ENCODE measurements at places on chromosomes 2 and 18. TPM values are rescaled to one million over a fixed set of nuclear protein-coding genes. Genes with fewer than 3 reads are reported as not detected.

DNA sequence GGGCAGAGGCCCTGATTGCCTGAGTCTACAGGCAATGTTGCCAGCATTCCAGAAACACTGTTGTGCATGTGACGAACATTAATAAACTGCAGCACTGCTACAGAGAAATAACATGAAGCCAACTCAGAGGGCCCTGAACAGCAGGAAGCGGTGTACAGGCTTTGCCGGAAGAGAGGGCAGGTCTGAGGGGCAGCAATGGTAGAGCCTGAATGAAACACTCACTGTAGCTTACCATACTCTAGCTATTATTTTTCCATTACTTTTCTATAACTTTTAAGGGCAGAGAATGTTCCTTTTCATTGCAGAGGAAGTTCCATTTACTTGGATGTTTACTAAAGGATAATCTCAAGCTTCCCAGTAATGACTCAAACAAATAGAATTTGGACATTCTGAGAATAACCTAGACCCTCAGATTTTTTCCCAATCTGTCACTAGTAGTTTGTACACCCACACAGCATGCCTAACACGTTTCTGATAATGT, 150.4 kb downstream of the MTX2 start:
- DNase-seq: no peak

- no peak for DNase-seq
Measured at GRCh38 chr2:238698451-238699306, 149.2 kb upstream of the TWIST2 start.

- DNase-seq: no peak
Measured at GRCh38 chr2:166404831-166405568, 29.3 kb upstream of the SCN9A start.

GRCh38 chr18:13635046-13635445, 91.3 kb downstream of the FAM210A start:
- no peak for DNase-seq

The SSB gene
- 48.9 TPM for total RNA-seq

DNA sequence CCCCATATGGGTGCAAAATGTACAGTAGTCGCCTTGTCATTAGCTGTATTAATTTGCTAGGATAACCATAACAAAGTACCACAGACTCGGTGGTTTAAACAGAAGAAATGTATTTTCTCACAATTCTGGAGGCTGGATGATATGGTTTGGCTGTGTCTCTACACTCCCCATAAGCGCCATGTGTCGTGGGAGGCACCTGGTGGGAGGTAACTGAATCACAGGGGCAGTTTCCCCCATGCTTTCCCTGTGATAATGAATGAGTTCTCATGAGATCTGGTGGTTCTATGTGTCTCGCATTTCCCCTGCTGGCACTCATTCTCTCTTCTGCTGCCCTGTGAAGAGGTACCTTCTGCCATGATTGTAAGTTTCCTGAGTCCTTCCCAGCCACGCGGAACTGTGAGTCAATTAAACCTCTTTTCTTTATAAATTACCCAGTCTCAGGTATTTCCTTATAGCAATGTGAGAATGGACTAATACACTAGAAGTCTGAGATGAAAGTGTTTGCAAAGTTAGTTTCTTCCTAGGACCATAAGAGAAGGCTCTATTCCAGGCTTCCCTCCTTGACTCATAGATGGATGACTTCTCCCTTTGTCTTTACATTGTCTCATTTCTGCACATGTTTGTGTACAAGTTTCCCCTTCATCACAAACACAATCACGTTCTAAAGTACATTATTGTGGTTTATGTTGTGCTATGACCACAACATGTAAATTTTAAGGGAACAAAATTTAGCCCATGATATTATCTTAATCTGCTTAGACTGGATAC, 1442.6 kb downstream of the SUCLG1 start:
- no peak for DNase-seq

- DNase-seq: no peak
Measured at GRCh38 chr2:151781642-151782041, 46.6 kb downstream of the ARL5A start.

DNA sequence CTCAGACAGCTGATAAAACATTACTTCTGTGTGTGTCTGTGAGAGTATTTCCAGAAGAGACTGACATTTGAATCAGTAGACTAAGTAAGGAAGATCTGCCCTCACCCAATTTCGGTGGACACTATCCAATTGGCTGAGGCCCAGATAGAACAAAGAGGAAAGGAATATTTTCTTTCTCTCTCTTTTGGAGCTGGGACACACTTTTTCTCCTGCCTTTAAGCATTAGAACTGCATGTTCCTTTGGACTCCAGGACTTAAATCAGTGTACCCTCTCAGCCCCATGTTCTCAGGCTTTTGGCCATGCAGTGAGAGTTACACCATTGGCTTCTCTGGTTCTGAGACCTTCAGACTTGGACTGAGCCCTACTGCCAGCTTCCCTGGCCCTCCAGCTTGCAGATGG, 3.3 kb upstream of the SRBD1 start:
- no peak for DNase-seq

DNA sequence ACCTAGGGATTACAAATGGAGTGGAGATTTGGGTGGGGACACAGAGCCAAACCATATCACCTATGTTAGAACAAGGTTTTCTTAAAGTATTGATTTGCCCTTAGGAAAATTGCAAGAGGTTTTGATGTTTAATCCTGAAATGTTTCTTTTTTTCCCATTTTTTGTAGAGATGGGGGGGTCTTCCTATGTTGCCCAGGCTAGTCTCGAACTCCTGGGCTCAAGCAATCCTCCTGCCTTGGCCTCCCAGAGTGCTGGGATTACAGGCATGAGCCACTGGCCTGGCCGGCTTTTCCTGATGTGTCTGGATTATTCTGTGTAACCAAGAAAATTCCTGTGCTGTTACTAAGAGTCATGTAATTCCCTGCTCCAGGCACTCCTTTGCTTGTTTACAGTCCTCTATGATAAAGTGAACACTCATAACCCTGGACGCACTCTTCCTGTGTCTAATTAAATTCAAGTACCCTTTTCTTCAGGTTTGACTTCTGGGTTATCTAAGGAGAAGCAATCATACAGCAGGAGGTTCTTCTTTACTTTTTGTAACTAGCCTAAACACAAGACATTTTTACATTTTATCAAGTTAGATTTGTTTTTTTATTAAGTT, 15.0 kb upstream of the CTDP1 start:
- no peak for DNase-seq

- no peak for DNase-seq
Measured at GRCh38 chr2:181170256-181170655, 189.9 kb downstream of the UBE2E3 start.
